ENCODE measurements at places on chromosomes 6 and 20.

DNA sequence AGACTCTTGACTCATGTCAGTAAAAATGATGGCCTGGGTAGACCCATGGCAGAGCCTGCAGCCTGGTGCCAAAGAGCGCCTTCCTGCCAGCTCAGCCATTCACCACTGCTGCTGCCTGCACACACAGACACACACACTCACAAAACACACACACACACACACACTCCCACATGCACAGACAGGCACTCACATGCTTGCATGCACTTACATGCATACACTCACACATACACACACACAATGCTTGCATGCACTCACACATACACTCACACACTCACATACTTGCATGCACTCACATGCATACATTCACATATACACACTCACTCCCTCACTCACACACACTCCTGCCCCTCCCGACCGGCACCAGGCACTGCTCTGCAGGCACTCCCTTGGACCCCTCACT is 18.0 kb upstream of the SYNDIG1 start:
- DNase-seq: no peak

DNA sequence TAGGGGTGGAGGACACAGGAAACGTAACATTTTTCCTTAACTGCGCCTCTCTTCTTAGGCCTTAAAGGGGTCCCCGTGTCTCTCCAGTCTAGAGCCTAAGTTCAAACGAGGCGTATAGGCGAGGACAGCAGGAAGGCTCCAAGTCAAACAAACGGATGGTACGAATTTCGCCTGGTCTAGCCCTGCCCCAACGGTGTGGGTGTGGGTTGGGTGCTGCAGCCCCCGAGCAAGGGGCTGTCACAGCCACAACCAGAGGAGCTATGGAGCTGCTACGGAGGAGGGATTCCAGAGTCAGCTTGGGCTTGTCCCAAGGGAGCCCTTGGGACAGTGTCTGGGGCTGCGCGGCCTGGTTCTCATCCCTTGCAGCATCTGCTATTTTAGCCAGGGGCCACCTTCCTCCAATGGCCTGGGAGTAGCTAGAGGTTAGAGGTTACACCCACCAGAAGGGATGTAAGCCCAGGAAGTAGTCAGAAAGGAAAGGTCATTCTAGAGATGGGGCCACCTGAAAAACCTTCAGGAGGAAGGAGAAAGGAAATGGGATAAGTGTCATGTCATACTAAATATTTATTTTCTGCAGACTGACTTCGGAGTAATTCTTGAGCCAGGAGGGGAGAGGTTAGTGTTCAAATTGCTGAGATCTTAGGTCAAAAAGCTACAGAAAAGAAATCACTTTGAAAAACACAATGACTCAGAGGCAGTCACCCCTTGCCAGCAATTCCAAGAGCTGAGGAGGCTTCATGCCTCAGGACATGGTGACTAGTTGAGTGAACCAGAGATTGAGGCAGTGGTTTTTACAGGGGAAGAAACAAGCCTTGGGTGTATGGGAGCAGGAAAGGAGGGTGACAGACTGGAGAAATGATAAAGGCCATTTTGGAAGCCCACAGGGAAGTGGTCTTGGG is 21.7 kb downstream of the VPS52 start:
- DNase-seq: no peak

DNA sequence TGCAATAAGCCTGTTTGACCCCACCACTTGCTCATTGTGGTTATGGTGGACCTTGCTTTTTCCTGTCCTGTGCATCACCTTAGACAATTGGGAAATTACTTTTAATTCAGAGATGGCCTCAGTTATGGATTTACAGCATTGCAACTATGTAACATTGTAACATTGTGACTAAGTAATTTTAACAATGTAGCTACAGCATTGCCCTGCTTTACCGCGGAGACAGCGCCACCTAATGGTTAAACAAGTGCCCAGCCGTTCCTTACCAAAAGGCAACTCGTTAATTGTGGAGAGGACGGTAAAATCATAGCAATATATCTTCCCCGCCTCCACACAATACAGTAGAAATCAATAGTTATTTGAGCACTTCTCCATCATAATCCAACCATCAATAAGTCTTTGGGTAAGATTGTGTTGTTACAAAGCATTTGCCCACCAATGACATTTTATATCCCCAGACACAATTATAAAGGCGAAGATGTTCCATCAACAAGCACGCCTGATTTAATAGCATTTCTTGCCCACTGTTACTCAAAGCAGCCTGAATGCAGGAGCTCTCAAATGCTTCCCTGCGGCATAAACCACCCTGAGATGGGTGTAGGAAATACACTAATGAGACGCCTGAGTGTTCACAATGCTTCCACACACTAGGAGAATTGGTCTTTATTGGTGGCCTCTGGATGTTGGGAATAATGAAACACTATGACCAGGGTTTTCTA is 93.7 kb downstream of the PROKR2 start:
- DNase-seq: peak; percentile 26

DNA sequence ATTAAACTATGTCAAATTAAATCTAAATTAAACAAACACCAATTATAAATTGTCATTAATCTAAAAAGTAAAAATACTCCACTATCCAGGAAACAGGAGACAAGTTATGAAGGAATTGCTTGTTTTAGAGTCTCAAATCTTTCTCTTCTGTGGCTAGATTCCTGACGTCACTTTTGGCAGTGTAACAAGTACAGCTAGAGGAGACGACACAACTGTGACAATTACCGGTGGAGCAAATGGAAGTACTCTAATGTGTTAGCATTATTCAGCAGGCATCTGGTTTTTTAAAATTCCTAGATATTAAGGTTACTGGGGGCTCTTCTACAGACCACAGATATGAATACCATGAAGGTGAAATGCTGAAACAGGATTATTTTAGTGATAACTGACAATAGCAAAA is 1042.7 kb downstream of the EPHA7 start:
- DNase-seq: no peak

DNA sequence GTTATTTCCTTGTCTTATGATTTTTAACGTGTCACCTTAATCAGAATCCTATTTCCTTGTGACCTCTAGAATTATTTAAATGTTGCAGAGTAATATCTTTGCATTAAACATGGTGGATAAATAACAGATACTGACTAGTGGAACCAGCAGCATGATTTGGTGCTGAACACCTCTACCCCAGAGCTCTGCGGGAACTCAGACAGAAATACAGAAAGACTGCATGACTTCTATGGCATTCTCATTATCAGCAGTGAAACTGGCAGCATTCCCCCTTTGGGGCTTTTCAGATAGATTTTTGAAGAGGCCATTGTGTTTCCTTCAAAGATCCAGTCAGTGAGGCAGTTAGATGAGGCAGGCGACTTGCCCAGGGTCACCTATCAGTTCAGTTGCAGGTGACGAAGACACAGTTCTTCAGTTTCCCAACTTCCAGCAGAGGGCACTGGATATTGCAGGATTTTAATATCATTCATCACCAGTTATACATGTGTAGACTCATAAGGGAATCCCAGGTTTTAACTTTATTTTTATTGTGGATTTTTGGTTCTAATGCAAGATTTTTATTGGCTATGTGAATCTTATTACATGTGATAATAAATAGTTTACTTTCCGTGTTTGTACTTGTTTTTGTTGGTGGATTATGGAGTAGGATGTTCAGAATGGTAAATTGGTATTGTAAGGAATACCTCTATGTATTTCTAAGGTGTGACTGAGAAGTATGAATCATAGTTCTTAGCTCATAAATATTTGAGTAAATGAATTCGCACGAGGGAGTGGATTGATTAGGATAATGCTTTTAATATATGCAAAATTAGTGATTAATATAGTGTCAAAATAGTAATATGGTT is 81.3 kb downstream of the AFDN start:
- no peak for DNase-seq

- DNase-seq: no peak
These were observed 70.4 kb upstream of the KCNQ5 start for GRCh38 chr6:72551470-72551869.

DNA sequence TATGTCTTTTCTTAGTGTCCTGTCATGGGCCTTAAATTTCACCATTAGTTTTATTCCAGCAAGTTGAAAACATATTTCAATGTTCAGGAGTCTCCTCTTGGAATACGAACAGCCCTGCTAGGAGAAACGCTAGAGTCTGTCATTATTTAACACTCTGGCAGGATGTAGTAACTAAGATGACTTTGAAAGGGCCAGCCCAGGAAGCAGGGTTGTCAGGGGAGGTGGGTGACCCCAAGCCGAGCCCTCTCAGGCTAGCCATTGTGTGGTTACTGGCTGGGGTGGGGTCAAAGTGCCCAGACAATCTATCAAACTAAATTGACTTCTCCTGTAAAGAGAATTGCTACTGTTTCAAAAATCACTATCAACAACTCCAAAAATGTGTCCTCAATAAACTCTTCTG is 67.8 kb downstream of the LY86 start:
- DNase-seq: no peak

DNA sequence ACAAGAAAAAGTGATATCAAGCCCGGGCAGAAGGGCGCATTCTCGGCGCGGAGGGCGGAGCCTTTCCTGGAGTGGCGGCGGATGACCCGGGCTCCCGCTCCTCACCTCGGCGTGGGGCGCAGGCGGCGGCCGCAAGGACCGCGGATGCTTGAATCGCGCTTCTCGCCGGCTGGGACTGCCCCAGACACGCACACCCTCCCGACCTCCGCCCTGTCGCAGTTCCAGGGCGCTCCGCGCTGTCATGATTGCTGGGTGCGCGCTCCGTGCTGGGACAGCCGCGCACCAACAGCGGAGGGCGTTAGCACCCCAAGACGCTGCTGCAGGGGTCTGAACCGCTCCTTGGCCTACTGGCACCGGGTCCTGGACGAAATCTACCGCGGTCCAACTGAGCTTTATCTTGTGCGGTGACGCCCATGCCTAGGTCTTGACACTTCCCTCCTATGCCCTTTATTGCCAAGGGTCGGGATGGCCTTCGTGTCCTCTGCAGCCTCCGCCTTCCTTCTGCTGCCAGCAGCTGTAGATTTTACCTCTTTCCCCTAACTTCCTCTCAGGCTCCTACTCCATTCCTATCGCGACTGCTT is 43.3 kb downstream of the IRAK1BP1 start:
- no peak for DNase-seq

DNA sequence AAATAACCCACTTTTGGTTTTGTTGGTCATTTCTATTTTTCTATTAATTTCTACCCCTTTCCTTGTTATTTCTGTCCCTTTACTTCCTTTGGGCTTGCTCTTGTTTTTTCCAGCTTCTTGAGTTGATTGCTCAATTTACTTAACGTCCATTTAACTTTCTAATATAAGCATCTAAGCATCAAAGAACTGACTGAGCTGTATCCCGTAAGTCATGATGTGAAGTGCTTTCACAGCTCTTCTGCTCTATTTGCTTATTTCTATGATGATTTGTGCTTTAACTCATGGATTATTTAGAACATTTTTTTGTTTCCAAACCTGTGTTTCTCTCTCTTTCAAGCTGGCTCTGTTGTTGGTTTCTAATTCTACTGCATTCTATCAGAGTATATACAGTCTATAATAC is 56.7 kb upstream of the SMIM29 start:
- DNase-seq: no peak

GRCh38 chr20:15026759-15027158 is 689.3 kb upstream of the FLRT3 start:
- DNase-seq: no peak

DNA sequence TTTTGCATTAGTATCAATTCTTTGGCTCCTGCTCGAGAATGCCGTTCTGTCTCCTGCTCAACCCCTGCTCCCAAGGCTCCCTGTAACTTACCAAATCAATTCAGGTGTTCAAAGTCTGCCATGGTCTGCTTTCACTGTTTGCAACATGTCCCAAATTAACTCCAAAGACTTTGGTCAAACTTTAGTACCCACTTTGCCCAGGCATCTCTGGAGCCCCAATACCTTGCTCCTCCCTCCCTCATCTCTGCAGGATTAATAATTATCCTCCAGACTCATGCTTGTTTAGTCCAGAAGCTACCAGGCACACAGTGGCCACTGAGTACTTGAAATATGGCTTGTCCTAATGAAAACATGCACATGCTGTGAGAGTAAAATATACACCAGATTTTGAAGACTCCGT is 30.2 kb downstream of the GCLC start:
- DNase-seq: no peak

- no peak for DNase-seq
These were observed 54.7 kb downstream of the CDS2 start for GRCh38 chr20:5181492-5181891.

DNA sequence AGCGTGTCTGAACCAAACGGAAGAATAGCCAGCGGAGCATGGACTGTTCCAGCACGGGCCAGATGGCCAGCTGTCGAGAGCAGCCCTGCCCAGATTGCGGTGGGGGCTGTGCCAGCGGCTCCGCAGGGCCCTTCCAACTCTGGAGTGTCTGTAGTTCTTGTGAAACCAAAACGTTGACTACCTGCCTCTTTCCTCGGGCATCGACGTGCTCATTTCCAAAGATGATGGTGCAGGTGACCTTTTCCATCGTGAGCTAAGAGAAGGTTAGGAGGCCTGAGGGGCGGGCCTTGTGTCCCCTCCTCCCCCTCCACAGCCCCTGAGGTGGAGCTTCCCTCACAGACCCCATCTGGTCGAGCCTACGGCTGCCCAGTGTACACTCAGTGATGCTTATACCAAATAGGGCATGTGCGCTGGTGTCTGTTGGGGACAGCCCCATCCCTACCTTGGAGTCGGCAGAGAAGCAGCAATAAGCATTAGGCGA is 12.9 kb upstream of the C20orf144 start:
- no peak for DNase-seq

GRCh38 chr6:49526598-49526997 is 23.9 kb upstream of the C6orf141 start:
- no peak for DNase-seq

DNA sequence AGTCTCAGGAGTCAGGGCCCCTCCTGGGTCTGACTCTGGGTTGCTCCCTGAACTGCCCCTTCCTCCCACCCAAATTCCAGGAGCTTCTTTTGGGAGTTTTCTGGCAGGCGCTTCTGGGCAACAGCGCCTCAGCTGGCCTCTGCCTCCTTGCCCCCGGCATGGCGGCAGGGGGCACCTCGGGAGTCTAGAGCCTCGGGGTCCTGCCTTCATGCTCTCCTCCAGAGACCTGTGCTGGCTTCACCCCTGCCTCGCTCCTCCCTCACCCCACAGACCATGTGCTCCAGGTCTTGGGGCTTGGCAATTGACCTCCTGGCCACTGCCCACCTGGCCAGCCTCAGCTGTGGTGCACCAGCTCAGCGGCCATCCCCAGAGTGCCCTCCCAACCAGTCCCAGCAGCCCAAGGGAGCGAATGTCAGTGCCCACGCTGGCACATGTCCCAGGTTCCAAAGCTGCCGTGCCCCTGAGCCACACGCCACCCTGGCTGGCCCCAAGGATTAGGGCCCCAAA is 43.4 kb downstream of the SRC start:
- no peak for DNase-seq

Data from fibroblast of skin of left quadriceps (primary cell).